ENCODE measurements at places on chromosomes 12 and 14. TPM values are rescaled to one million over a fixed set of nuclear protein-coding genes. Genes with fewer than 3 reads are reported as not detected.

NDRG2 gene
- total RNA-seq, result 233 TPM

FSCB gene
- total RNA-seq, result 0.11 TPM

CD4 gene
- 15.4 TPM for total RNA-seq

CLEC4E gene
- 0.28 TPM for total RNA-seq

MYH6 gene
- not detected for total RNA-seq

DNA sequence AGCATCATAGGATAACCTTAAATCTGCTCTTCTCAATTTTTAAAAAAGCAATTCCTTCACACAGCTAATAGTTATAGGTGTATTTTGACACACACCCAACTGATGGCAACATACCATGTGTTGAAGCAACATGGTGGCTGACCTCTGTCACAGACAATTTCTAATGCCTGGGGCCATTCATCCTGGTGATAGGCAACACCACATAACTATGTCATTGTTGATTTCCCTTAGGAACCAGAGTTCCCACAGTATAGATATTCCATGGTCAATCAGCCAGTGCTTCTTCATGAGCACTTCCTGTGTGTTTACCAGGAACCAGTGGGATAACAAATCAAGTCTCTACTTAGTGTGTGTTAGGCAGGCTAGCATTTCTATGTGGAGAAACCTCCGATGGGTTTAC is 88.3 kb downstream of the FIGNL2 start:
- no peak for DNase-seq

DNA sequence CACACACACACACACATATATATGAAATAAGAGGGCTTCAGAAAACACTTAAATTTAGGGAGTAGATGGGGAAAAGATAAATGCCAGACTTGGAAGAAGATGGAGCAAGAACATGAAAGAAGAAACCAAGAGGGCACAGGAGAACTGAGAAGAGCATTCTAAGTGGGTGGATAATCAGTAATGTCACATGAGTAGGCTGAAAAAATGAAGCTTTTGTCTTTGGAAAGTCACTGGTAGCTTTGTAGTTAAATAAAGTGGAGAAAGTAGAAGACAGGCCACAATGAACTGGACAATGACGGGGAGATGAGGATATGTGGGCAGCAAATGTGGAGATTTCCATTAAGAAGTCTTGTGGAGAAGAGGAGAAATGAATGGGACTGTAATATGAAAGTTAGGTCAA is 2.2 kb upstream of the ZC2HC1C start:
- DNase-seq, result no peak

GRCh38 chr12:54040148-54040494 is 7.3 kb downstream of the HOXC5 start:
- no peak for DNase-seq

- no peak for DNase-seq
These were observed 598.7 kb downstream of the SOX5 start for GRCh38 chr12:23350808-23351207.

GRCh38 chr12:24931666-24932405 is 17.1 kb downstream of the BCAT1 start:
- DNase-seq, result no peak

GRCh38 chr14:98890556-98891340 is 381.2 kb downstream of the BCL11B start:
- DNase-seq, result peak; percentile 32

Measured in spinal cord (tissue), 10 donors.